ENCODE measurements at places on chromosomes 5 and 9.

DNA sequence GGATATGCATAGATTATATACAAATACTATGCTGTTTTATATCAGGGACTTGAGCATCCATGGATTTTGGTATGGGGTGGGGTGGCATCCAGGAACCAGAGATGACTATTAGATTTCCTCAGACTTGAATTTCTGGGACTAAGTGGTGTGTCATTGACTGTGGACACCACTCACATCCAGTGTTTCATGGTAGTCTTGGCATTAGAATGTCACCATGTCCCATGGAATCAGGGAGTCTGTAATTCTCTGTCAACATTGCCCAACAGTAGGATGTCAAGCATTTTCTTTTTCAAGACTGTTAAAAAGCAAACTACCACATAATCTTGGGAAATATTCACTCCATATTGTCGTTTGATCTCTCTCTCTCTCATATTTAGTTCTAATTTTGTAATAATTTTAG, 13.1 kb downstream of the ISOC1 start:
- no peak for DNase-seq

DNA sequence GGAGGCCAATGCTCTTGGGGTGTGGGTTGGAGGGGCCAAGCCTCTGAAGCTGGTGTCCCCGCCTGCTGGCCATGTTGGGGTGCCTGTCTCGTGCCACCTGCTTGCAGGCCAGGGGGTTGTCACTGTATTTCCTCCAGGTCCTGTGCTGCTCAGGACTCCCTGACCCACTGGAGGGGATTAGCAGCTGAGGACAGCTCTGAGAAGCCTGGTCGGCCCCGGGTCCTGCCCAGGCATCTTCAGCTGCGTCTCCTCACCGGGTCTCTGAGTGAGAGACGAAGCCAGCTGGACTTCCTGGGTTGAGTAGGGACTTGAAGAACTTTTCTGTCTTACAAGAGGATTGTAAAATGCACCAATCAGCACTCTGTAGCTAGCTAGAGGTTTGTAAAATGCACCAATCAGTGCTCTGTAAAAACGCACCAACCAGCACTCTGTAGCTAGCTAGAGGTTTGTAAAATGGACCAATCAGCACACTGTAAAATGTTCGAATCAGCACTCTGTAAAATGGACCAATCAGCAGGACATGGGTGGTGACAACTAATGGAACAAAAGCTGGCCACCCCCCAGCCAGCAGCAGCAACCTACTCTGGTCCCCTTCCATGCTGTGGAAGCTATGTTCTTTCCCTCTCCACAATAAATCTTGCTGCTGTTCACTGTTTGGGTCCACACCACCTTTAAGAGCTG, 20.6 kb upstream of the SLC9A3 start:
- no peak for DNase-seq

DNA sequence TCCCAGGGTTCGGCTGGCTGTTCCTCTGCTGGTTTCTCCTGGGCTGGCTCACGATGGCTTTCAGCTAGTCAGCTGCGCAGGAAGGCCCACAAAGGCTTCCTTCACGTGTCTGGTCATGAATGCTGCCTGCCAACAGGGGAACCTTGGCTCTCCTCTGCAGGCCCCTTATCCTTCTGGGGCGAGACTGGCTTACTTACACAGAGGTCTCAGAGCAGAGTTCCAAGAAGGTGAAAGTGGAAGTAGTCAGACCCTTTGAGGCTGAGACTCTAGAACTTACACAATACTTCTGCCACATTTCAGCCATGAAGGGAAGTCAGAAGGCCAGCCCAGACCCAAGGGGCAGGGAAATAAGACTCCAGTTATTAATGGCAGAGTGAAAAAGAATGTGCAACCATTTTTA, 99.5 kb downstream of the LHFPL2 start:
- DNase-seq, result peak; percentile 31

- DNase-seq, result no peak
Measured at GRCh38 chr5:145104106-145104505, 731.0 kb downstream of the PRELID2 start.

GRCh38 chr9:83296123-83296522, 233.2 kb upstream of the RASEF start:
- no peak for DNase-seq

DNA sequence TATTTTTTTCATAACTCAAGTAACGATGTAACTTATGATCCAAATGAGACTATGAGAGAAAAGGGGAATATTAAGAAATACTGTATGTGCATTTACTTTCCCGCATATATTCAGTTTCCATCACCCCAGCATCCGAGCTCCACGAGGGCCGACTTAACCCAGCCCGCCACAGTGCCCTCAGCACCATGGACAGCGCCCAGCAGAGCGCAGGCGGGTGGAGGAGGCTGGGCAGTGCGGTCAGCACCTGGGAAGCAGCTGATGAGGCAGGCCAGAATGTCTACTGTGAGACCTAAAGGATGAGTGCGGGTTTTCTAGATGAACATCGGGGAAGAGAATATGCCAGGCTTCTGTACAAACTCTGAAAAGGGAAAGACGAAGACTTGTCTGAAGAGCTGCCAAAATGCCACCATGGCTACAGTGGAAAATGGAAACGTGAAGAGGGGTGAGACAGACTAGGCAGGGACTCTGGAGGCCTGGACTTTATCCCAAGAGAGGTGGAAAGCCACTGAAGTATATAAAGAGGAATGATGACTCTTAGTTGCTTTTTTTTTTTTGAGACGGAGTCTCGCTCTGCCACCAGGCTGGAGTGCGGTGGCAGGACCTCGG, 34.5 kb upstream of the MED27 start:
- DNase-seq, result peak; percentile 6

DNA sequence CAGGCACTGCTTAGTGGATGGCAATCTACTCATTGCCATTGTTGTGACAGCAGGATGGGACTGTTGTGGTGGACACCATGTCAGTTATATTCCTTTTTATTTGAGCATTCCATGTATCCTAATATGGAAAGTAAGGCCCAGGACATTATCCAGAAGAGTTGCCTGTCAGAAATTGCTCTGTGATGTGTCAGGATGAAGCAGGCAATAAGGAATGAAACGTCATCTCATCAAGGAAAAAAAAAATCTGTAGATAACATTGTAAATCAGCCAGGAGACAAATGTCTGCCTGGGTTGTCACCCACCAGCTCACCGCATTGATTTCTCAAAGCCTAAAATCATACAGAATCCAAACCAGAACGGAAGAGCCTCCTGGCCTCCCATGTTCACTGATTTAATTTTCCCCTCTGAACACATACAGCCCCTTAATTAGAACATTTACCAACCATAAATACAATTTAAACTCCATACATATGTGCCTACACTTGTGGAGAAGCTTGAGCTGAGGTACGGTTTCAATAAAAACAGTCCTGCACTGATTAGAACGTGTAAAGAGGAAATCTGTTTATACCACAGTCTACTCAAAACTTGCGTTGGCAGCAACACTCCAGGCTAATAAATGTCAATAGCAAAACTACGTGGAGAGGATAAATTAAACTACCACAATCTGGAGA, 73.9 kb downstream of the FOXD1 start:
- DNase-seq, result no peak

DNA sequence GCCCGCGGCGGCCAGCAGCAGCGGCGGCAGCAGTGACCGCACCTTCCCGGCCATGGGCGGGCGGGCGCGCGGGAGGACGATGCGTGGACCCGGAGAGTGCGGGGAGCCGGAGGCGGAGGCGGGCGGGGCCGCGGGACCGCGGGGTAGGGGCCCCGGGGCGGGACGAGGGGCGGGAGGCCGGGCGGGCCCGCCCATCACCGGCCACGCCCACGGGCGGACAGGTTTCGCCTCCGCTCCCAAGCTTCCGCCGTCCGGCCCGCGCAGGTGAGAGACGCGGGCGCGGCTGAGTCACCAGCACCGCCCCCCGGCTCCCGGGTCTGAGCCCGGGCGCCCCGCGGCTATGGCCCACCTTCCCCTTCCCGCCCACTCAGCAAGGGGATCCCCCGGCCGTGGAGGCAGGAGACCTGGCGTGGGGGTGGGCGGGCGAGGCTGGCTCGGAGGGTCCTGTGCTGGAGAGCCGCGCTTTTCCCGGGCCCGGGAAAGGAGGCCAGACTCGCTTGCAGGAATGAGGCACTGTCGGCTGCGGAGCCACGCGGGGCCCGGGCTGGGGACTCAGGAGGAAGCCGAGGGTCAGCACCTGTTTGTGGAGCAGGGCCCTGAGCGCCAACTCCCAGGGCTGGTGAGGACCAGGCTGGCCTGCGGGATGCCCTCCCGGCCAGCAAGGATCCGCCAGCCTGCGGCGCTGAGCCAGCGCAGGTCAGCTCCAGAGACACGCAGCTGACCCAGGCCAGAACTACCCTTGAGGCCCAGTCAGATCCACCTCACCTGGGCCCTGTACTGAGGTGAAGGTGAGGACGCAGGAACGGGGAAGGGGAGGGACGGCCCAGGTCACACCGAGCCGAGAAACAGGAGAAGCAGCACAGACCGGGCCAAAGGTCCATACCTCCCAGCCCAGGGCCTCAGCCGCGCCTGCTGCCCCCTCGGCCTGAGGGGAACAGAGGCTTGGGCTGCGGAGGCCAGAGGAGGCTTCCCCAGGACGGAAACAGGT, at the start of gene ENTPD2:
ENTPD2 (minus strand) TSS at position 118 of the 988 bp plus-strand sequence; CDS start at position 54, 64 bp downstream.
- DNase-seq, result no peak

DNA sequence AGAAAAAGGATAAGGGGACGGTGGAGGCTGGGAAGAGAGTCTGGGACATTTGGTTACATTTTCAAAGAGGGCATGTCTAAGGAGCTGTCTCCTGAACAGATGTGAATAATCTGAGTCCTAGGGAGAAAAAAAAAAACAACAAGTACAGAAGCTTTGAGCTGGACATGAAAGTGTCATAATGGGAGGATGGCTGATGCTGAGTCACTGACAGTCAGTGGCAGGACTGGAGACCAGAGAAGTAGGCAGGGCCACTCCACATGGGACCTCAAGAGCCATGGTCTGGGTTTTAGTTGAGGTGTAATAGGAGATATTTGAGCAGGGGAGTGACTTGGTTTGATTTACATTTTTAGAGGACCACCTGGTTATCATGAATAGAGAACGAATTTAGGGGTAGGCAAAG, 70.6 kb downstream of the DPYSL3 start:
- no peak for DNase-seq

GRCh38 chr9:85914108-85914507, 26.8 kb upstream of the NAA35 start:
- no peak for DNase-seq

DNA sequence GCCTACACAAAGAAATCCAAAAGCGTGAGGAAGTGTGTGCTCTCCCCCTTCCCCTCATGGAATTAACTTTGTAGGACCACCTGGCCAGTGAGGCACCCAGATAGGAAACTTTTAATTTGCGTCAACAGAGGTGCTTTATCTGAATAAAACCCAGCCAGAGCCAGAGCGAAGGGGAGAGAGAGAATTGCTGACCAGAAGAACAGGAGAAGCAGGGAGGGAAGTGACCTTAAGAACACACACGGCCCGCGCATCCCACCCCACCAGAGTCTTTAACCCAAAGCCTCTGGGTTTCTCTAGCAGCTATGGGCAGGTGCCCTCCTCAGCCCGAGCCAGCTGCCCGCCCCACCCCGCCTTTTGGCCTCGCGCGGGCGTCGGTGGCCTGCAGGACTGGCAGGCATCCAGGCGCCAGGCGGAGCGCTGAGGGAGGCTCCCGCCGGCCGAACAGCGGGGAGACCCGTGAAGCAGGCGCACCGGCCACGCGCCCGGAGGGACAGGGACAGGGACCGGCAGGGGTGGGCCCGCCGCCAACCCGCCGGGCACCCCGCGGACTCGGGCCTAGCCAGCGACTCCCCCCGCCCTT, 580 bp downstream of the ERAP1 start:
- no peak for DNase-seq

- DNase-seq, result no peak
Measured at GRCh38 chr5:93497096-93497495, 83.9 kb downstream of the NR2F1-AS1 start.

GRCh38 chr5:145752947-145753346, 82.2 kb downstream of the PRELID2 start:
- DNase-seq, result no peak

- no peak for DNase-seq
Measured at GRCh38 chr9:117325110-117325731, 89.6 kb downstream of the ASTN2 start.
